Lung (tissue), 17 donors: ENCODE measurements at places on chromosomes 13 and 19.
A peak's percentile ranks its signal among the peaks of the same experiment; 100 is the strongest.

- DNase-seq = no peak
These were observed 23.3 kb downstream of the EXOSC8 start for GRCh38 chr13:37023871-37024270.

DNA sequence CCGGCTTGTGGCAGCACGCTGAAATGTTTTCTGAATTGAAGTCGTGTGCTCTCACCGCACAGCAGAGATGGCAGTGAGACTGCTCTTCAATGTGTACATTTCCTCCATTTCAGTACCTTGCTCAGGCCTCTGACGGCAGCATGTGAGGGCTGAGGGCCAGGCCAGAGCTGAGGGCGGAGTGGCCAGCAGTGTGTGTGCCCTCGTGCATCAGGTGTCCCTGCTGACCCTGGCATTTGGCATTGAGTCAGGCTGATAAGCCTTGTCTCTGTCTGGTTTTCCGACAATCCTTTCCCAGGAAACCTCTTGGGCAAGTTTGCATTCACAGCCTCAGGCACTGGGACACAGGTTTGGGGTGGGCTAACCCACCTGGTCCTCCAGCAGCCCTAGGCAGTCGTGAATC is 62.3 kb downstream of the EFNB2 start:
- no peak for DNase-seq

DNA sequence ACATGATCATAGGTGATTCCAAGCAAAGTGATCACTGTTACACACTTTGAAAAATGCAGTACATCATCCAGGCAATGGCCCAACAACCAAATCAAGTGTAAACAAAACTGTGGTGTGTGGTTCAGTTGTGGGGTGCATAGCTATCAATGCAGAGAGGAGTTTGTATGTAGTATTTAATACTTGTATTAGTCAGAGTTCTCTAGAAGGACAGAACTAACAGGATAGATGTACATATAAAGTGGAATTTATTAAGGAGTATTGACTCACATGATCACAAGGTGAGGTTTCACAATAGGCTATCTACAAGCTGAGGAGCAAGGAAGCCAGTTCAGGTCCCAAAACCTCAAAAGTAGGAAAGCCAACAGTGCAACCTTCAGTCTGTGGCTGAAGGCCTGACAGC is 249.3 kb upstream of the HTR2A start:
- no peak for DNase-seq

DNA sequence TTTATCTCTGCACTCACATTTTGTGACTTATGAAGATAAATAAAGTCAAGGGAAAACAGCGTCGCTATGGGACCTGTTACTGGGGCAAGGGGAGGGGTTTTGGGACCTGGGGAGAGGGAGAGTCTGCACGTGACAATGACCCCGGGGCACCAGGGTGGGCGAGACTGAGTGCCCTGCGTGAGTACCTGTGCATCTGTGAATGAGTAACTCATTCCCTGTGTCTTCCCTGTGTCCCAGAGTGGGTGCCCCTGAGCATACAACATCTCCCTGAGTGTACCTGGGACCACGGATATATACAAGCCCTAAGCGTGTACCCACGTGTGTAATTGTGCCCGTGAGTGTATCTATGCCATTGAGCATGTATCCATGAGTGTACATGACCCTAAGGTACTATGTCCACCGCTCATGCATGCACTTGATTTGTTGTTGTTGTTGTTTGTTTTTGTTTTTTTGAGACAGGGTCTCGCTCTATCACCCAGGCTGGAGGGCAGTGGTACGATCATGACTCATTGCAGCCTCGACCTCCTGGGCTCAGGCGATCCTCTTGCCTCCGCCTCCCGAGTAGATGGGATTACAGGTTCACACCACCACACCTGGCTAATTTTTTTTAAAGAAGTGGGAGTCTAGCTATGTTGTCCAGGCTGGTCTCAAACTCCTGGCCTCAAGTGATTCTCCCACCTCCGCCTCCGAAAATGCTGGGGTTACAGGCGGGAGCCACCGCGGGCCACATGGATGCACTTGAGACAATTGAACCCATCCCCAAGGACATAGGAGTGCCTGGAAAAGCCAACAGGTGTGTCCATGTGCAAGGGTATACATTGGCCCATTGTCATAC is 645 bp upstream of the TRAPPC5 start:
- no peak for DNase-seq

- no peak for DNase-seq
These were observed 65.1 kb downstream of the FLT1 start for GRCh38 chr13:28429685-28430290.

- no peak for DNase-seq
These were observed 31.1 kb downstream of the SLC7A1 start for GRCh38 chr13:29564373-29564772.

DNA sequence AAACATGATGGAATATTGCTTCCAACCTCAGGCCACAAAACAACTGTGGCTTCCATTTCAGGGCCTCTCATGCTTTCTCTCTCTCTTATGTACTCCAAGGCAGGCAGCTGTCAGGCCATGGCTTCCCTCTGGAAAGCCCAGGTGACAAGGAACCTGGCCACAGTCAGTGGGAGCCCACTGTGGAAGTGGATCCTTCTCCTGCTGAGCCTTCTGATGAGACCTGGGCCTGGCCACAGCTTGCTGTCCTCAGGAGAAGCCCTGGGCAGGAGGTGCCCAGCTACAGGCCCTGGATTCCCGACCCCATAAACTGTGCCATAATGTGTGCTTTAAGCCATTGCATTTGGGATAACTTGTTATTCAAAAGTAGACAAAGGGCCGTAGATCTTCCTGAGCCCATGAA is 71.2 kb downstream of the SPACA7 start:
- no peak for DNase-seq

GRCh38 chr13:49669735-49670309 is 21.5 kb downstream of the EBPL start:
- DNase-seq = peak; percentile 63

GRCh38 chr13:35983206-35983605 is 148.0 kb downstream of the DCLK1 start:
- no peak for DNase-seq

DNA sequence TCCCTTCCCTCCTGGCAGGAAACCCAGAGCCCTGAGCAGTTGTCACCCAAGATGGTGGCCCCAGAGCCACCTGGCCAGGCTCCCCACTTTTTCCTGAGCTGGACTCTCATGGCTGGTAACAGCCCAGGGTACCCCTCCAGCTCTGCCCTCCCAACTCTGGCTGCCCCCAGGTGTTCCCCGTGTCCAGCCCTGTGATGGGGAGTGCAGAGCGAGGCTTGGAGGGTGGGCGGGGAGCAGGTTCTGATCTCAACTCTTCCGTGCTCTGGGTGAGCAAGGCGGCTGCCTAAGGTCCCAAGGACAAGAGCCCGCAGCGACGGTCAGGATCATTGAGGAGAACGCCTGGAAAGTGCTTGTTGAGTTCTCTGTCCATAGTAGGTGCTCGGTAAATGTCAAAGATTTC is 54.7 kb upstream of the GAS6 start:
- DNase-seq = no peak

GRCh38 chr19:50977626-50978025 is 6.1 kb downstream of the KLK7 start:
- no peak for DNase-seq

DNA sequence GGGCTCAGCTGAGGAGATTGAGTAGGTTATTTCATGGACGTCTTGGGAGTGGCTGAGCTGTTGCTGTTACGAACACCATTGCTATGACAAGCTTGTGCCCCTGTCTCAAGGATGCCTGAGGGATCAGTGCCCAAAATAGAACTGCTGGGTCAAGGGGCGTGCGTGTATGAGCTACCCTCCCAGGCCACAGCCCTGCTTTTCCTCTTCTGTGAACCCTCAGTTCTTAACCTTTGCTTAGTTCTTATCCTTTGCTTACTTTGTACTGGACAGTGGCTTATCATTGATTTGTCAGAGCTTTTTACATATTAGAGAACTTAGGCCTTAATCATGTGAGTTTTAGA is 9.0 kb downstream of the ARHGAP45 start:
- DNase-seq = no peak

DNA sequence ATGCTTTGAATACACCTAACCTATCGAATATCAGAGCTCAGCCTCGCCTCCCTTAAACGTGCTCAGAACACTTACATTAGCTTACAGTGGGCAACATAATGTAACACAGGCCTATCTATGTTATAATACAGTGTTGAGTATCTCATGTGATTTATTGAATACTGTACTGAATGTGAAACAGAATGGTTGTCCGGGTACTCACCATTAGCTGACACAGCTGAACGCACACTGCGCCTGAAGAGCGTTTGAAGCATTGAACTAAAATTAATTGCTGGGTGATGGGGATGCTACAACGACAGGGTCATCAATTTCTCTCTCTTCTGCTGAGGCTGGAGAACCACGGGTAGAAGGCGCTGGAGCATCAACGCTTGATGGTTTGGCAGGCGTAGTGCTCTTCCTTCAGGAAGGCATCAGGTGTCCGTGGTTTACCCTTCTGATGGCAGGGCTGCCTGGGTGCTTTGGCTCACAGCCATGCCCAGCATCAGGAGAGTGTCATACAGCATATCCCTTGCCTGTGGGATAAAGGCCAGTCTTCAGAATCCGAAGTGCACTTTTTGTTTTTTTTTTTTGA is 46.9 kb upstream of the UBE2L5 start:
- no peak for DNase-seq

- no peak for DNase-seq
These were observed 56.1 kb downstream of the PDS5B start for GRCh38 chr13:32642316-32642715.

- DNase-seq = no peak
These were observed 70.3 kb downstream of the DHRS12 start for GRCh38 chr13:51733374-51734298.

DNA sequence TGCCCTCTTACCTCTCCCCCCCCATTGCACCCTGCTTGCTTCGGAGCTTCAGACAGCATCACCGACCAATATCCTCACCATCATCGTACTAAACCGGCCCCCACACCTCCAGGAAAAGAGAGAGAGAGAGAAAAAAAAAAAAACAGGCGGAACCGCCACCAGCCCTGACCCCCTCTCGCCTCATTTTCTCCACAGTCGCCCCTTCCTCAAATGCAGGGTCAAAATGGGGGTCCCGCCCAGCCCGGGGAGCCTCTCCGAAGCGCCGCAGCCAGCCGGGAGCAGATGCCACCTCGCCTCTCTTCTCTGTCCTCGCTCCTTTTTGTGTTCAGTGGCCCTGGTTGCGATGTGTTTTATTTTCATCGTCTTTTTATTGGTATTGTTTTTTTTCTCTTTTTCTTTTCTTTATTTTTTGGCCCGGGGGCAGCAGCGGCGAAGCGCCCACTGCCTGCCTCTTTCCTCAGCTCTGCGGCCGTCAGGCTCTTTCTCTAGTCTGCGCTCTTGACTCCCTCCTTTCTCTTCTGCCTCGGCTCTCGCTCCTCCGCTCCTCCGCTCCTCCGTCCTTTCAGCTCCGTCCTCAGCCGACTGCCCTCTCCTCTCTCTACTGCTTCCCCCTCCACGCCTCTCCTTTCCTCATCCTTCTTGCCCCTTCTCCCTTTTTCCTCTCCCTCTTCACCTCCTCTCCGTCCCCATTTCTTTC is 41.4 kb downstream of the DEDD2 start:
- DNase-seq = no peak

DNA sequence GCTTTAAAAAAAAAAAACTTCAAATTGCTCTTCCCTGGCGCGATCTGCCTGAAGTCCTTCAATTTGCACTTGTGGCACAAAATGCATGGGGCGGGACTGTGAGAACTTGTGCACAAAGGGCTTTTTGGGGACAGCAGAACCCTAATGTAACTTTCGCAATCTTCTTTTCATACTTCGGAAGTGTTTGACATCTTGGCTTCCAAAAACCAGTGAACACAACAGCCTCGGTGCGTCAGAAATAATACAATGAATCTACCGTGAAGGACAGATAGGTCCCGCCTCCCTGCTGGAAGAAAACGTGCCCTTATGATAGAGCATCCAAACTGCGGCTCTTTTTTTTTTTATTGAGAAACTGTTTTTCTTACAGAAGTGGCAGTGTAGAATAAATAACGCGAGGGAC is 36.6 kb downstream of the KLF2 start:
- no peak for DNase-seq

DNA sequence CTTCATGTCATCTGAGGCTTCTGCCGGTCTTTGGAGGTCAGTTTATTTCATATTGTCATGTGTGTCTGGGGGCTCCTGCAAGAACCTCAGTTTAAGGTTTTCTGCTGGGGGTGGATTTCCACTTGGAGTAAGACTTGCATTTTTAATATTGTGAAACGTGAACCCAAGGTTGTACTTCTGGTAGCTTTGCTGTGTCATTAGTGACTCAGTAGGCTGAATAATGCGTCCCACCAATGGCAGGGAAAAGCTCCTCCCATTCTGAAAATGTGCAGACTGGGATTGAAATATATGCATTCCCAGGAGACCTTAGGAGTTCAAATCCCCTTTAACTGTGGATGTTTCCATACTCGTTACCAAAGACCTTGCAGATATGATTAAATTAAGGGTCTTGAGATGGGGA is 46.2 kb downstream of the ING1 start:
- no peak for DNase-seq

DNA sequence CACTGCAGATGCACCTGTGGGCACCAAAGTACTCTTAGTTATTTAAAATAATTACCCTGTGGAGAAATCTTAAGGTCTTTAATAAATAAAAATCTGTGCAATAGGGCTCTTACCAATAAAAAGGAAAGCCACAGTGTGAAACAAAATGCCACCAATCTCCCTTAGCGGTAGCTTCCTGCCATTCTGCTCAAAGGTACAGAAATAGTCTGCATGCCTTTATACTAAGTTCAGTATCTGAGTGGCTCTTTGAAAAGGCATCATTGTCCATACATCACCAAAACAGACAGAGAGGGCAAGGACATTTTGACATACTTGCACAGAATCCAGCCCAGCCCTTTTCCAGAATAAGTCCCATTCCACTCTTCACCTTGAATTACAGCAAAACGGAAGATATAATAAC is 161.0 kb downstream of the KLF12 start:
- DNase-seq = no peak

GRCh38 chr13:59883885-59884284 is 279.8 kb downstream of the DIAPH3 start:
- DNase-seq = no peak

DNA sequence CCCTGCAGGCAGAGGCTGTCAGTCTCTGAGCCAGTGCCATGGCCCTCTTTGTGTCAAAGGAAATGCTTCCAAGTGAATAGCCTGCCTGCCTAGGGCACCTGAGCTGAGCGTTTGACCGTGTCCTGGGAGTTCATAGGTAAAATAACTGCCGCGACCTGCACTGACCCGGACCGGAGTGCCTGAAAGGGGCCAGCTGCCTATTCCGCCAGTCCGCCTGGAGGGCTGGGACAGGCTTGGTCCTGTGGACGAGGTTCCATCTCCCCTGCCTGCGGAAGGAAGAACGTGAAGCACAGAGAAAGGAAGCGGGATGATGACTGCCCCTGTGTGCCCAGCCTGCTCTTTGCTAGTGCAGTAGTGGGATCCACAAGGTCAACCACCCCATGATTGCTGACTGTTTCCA is 17.5 kb upstream of the ZNF492 start:
- DNase-seq = no peak

GRCh38 chr19:53782698-53783097 is 41.4 kb downstream of the NLRP12 start:
- no peak for DNase-seq

GRCh38 chr13:24264976-24265375 is 44.4 kb upstream of the C1QTNF9 start:
- peak; percentile 47 for DNase-seq
